ENCODE measurements at places on chromosomes 1 and 21. TPM values are rescaled to one million over a fixed set of nuclear protein-coding genes. Genes with fewer than 3 reads are reported as not detected.

DNA sequence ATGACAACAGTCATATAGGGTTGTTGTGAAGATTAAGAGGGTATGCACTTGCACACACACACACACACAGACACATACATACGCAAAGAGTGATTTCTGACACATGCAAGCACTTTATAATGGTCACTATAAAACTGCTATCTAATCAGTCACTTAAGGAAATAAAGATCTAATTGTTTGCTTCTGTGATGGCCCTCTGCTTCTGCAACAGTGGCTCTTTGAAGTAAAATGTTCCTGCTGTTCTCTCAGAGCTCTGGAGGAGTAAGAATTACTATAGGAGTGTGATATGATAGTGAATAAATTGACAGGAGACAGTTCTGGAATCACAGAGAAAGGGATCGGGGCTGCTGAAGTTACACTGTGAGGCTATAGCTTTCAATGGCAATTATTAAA, 494.5 kb upstream of the B3GALT2 start:
- no peaks in the 10 kb centered on the region for H3K36me3 ChIP-seq
- no peak overlapping the region for H3K27ac ChIP-seq
- peaks cover 18% of the 10 kb centered on the region for H3K4me1 ChIP-seq
- no peak for DNase-seq

DNA sequence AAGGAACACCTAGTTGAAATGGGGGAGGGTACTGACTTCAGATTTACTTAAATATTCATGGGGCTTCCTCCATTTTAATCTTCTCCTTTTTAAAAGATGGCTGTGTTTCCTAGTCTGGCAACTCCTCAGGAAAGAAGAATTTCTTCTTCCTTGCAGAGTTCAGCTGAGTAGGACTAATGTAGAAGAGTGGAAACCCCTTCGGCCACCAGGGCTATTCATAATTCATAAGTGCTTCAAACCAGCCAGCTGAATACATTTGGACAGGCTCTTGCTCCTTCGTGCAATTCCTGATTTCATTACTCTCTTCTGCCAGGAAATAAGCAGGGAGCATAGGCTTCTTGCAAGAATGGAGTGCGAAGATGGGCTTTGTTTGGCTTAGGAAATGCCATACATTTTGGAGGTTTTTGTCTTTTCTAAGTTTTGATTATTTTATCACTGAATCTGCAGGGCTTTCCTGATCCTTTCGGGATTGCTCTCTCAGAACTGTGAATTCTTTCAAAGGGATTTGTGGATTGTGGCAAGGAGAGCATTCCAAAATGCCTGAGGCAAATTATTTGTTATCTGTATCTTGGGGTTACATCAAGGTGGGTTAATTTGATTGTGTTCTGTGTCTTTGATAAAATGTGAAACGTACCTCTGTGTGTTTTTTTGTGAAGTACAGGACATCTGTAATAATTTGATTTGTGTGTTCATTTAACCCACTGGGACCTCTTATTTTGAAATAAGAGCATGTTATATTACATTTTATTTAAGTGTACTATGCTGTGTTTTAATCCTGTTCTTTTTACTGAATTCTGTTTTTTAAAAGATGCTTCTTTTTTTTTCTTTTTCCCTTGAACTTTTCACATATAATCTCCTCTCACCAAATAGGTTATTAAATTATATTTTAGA, 179.4 kb upstream of the SGIP1 start:
- no peaks in the 10 kb centered on the region for H3K36me3 ChIP-seq
- DNase-seq = peak; percentile 66
- H3K4me1 ChIP-seq = peaks cover 60% of the 10 kb centered on the region
- peak overlapping the region; percentile 46 for H3K4me3 ChIP-seq
- H3K27ac ChIP-seq = peak overlapping the region; percentile 98
- no peaks in the 10 kb centered on the region for H3K27me3 ChIP-seq

DNA sequence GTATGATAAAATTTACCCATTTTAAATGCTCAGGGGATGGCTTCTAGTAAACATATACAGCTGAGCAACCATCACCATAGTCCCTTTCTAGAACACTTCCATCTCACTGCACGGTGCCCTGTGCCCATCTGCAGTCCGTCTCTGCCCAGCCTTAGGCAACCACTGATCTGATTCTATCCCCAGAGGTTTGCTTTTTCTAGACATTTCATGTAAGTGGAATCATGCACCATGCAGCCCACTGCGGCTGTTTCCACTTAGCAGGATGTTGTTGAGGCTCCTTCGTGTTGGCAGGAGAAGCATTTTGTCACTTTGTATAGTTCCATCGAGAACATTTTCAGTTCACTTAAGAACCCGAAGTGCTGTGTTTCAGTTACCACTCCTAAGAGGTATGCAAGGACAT, 27.8 kb upstream of the VAMP3 start:
- no peak for DNase-seq

The SELL gene
- not detected for total RNA-seq

- DNase-seq = no peak
- peak overlapping the region; percentile 29 for H3K27ac ChIP-seq
Observed at GRCh38 chr1:25795946-25796810, 3.8 kb upstream of the SELENON start.

The NBPF12 gene
- 5.0 TPM for total RNA-seq

The DIPK1A gene
- total RNA-seq = 6.1 TPM

The PRELP gene
- total RNA-seq = 0.03 TPM

The BROX gene
- 32.3 TPM for total RNA-seq

The FBXO2 gene
- 44.4 TPM for total RNA-seq

GRCh38 chr1:179757933-179758332, 14.8 kb downstream of the FAM163A start:
- no peak for DNase-seq
- no peaks in the 10 kb centered on the region for H3K4me1 ChIP-seq
- H3K27ac ChIP-seq = no peak overlapping the region
- H3K36me3 ChIP-seq = no peaks in the 10 kb centered on the region
- no peaks in the 10 kb centered on the region for H3K27me3 ChIP-seq

The CLIC4 gene
- total RNA-seq = 308 TPM

DNA sequence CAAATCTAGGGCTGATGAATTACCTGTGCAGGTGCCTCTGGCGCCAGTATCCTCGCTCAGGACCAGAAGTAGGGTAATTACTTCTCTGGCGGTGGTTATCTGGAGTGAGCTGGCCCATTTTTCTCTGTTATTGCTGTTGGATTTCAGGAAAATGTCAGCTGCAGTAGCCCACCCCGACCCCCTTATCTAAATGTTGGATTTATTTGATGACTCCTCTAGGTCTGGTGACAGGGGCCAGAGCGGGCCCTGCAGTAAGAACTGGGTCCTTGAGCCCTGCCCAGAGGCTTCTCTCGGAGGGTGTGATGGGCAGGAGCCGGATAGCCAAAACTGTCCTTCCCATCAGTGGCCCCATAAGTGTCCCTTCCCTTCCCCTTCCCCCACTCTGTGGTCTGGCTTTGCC, 384.3 kb downstream of the PTPRU start:
- no peaks in the 10 kb centered on the region for H3K4me1 ChIP-seq
- no peaks in the 10 kb centered on the region for H3K36me3 ChIP-seq
- no peak for DNase-seq
- no peak overlapping the region for H3K4me3 ChIP-seq

The OVAAL gene
- not detected for total RNA-seq

DNA sequence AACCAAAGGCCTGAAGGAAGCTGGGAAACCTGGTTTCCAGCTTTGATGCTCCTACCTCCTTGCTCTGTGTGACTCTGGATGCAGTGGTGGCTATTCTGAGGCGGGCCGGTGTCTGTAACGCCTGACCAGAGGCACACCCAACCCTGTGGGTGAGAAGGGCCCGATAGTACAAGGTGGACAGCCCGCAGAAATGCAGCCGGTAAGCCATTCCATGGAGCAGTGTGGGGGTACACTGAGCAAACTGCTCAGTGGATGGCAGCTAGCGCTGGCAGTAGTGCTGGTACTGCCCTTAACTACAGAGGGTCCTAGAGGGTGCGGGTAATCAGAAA, 36.0 kb downstream of the AHDC1 start:
- no peaks in the 10 kb centered on the region for H3K36me3 ChIP-seq
- H3K4me1 ChIP-seq = peaks cover 77% of the 10 kb centered on the region
- H3K4me3 ChIP-seq = peak overlapping the region; percentile 54
- H3K27me3 ChIP-seq = no peaks in the 10 kb centered on the region
- DNase-seq = no peak
- no peak overlapping the region for H3K27ac ChIP-seq

DNA sequence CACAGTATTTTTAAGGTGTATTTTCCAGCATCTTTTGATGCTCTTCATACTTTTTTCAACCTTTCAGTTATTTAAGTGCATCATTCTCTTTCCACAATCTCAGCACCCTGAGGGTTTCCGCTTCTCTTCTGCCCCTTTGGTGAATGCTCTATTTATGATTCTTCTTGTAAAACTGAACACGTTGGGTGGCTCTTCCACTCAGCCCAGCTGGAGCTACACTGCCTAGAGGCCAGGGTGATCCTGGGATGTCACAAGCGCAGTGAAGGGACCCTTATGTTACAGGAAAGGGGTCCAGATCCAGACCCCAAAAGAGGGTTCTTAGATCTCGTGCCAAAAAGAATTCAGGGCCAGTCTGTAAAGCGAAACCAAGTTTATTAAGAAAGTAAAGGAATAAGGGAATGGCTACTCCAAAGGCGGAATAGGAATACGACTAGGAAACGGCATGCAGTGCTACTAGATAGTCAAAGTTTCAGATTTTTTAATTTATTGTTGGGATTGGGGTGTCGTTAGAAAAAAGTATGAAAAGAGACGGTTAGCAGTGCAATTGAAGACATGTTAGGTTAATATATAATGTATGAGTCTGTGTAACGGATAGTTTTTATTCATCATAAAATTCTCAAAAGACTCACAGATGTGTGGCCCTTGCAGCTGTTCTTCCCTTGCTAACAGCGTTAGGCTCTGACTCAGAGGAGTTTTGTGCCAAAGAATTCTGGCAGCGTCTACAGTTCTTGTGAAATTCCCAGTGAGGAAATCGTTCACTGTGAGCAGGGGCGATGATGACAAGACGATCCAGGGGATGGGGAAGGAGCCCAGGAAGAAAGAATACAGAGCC, 14.4 kb upstream of the ERVH48-1 start:
- H3K4me1 ChIP-seq = peaks cover 22% of the 10 kb centered on the region
- H3K27me3 ChIP-seq = no peaks in the 10 kb centered on the region
- H3K27ac ChIP-seq = peak overlapping the region; percentile 33
- H3K36me3 ChIP-seq = no peaks in the 10 kb centered on the region

GRCh38 chr1:11473491-11474034, 5.4 kb upstream of the DISP3 start:
- H3K27me3 ChIP-seq = peaks cover 16% of the 10 kb centered on the region
- no peak overlapping the region for H3K27ac ChIP-seq
- H3K36me3 ChIP-seq = no peaks in the 10 kb centered on the region
- H3K4me3 ChIP-seq = no peak overlapping the region

DNA sequence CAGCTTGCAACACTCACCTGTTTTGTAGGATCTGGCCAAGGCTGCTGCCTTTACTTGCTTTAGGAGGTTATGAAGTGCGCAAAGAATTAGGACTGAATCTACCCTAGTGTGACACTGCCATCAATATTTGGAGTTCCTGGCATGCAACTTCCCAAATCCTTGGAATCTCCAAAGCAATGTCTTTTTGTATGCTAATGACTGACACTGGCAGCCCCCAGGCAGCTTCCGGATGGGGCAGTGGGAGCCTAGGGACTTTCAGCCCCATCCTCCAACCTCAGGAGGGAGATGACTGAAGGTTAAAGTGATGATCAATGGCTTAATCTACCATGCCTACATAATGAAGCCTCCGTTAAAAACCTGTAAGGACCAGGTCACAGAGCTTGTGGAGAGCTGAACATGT, 5.5 kb downstream of the RCC2 start:
- H3K4me3 ChIP-seq = peak overlapping the region; percentile 80

DNA sequence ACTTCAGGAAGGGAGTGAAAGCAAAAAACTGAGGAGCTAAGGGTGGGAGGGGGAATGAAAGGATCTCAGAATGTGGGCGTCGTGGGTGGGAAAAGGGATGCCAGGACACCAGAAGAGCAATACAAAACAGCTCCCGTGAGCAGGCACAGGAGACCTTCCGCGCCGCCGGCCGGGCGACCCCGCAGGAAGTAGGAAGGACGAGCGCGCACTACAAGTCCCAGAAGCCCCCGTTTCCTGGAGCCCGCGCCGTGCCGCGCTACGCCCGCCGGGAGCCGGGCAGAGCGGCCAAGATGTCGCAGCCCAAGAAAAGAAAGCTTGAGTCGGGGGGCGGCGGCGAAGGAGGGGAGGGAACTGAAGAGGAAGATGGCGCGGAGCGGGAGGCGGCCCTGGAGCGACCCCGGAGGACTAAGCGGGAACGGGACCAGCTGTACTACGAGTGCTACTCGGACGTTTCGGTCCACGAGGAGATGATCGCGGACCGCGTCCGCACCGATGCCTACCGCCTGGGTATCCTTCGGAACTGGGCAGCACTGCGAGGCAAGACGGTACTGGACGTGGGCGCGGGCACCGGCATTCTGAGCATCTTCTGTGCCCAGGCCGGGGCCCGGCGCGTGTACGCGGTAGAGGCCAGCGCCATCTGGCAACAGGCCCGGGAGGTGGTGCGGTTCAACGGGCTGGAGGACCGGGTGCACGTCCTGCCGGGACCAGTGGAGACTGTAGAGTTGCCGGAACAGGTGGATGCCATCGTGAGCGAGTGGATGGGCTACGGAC, at the start of gene PRMT6:
Gene PRMT6 (plus strand): TSS at position 249 of the 771 bp plus-strand sequence. CDS start 42 bp downstream, at position 291.
- peaks cover 17% of the 10 kb centered on the region for H3K4me1 ChIP-seq
- H3K36me3 ChIP-seq = no peaks in the 10 kb centered on the region
- no peaks in the 10 kb centered on the region for H3K27me3 ChIP-seq
- peak within 1 kb of the TSS; percentile 89 for H3K4me3 ChIP-seq

DNA sequence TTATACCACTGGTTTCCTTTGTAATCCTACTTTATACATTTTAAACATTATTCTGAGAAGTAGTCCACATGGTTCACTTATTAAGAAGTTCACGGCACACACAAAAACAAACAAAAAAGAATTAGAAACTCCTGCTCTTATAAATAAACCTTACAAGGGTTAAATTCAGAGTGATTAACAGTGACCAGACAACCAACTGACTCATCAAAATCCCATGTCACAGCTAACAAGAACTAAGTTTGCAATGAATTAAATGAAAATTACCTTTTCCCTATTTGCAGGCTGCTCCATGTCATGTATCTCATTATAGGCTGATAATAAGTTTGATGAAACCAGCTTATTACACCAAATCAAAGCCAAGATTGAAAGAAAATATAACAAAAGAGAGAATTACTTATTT, 77.5 kb downstream of the PUM1 start:
- no peaks in the 10 kb centered on the region for H3K27me3 ChIP-seq
- H3K4me3 ChIP-seq = no peak overlapping the region
- 0 out of 2 replicates have a peak, but pooled peaks cover 8% of the 10 kb centered on the region for H3K36me3 ChIP-seq
- peaks cover 11% of the 10 kb centered on the region for H3K4me1 ChIP-seq

The OR2M5 gene
- total RNA-seq = not detected

GRCh38 chr1:187513190-187513589, 684.4 kb downstream of the PLA2G4A start:
- no peak overlapping the region for H3K4me3 ChIP-seq
- no peak overlapping the region for H3K27ac ChIP-seq
- 0 out of 2 replicates have a peak, but pooled peaks cover 6% of the 10 kb centered on the region for H3K4me1 ChIP-seq
- DNase-seq = no peak

The SPRR5 gene
- not detected for total RNA-seq

DNA sequence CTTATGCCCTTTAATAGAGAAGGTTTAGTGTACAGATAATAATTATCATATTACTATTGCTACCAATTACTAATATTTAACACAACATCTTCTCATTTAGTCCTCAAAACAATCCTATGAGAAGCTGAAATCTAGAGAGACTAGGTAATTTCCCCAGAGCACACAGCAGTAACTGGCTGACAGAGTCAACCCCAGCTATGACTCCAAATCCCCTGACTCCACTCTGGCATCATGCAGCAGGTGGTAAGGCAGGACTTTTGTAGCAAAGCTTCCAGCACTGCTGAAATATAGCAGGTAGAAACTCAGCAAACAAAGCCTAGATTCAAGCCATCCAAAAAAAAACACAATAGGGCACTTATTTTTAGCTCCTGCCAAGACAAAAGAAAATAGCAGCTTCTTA, 79.3 kb upstream of the RGS2 start:
- no peaks in the 10 kb centered on the region for H3K36me3 ChIP-seq
- H3K4me3 ChIP-seq = no peak overlapping the region
- H3K4me1 ChIP-seq = no peaks in the 10 kb centered on the region
- H3K27me3 ChIP-seq = no peaks in the 10 kb centered on the region
